HepG2 (cell line): ENCODE measurements at places on chromosomes 7 and 10. TPM values are rescaled to one million over a fixed set of nuclear protein-coding genes. Genes with fewer than 3 reads are reported as not detected.

DNA sequence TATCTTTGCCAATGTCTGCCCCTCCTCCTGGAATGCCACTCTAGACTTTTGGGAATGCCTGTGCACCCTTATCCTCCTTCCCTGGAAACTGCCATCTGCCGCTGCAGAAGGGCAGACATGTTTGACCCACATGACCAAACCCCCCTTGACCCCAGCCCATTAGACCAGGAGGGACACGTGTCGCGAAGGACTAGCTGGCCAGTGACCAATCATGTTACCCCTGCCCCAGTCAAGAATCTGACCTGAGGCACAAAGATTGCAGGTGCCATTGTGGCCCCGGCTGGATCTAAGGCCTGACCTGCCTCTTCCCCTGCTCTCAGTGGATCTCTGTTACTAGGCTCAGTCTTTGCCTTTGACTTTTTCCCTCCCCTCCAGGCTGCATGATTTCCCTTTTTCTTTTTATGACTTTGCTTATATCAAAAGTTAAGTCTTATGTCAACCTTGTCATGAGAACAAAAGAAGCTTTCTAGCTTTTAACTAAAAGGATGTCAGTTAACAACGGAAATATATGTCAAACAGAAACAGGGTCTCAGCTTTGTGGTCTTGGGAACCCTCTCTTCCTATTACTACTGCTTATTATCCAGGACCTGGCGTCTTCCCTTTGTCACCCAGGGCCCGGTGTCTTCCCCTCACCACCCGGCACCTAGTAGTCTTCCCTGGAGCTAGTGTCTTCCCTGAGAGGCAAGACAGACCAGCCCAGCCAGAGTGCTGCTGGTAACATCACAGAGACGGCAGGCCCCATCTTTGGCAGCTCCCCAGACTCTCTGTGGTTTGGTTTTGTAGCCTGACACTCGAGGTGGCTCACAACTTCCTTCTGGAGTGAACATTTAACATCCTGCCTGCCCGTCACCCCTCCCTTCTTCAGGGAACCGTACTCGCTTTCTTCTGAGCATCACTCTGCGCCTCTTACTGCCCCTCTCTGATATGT is 24.4 kb upstream of the PPIF start:
- DNase-seq, result no peak
- no peaks in the 10 kb centered on the region for H3K36me3 ChIP-seq
- H3K27me3 ChIP-seq, result 0 out of 2 replicates have a peak, but pooled peaks cover 3% of the 10 kb centered on the region
- H3K4me3 ChIP-seq, result no peak overlapping the region

GRCh38 chr10:33334805-33335550 is 511 bp upstream of the NRP1 start:
- H3K36me3 ChIP-seq, result no peaks in the 10 kb centered on the region
- H3K4me1 ChIP-seq, result peaks cover 65% of the 10 kb centered on the region
- peaks cover 3% of the 10 kb centered on the region; the same call in 1 of the 2 replicates for H3K27me3 ChIP-seq
- no peak overlapping the region for H3K27ac ChIP-seq
- peak; percentile 36 for DNase-seq

DNA sequence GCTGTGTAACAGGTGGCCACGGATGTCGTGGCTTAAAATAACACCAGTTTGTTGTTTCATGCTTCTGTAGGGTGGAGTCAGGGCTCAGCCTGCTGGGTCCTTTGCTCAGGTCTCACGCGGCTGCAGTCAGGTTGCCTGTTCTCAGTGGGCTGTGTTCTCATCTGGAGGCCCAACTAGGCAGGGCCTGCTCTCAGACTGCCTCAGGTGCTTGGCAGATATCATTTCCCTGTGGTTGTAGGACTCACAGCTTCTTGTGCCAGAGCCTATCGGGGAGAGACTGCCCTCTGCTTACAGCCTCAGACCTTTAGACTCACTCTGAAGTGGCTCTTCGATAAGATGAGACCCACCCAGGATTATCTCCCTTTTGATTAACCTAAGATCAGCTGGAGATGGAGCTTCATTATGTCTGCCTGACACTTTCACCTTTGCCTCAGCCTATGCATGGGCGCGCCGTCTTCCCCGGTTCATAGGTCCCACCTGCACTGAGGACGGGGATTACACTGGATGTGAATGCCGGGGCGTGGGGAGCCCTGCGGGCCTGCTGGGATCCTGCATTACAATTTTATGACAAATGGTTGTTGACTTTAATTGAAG is 55.3 kb downstream of the INPP5A start:
- H3K4me3 ChIP-seq, result no peak overlapping the region
- H3K27ac ChIP-seq, result no peak overlapping the region
- no peaks in the 10 kb centered on the region for H3K36me3 ChIP-seq
- peaks cover 48% of the 10 kb centered on the region for H3K4me1 ChIP-seq
- no peaks in the 10 kb centered on the region for H3K27me3 ChIP-seq

GRCh38 chr7:124643311-124643811 is 122.2 kb downstream of the GPR37 start:
- DNase-seq, result no peak
- H3K36me3 ChIP-seq, result no peaks in the 10 kb centered on the region
- H3K4me3 ChIP-seq, result no peak overlapping the region

DNA sequence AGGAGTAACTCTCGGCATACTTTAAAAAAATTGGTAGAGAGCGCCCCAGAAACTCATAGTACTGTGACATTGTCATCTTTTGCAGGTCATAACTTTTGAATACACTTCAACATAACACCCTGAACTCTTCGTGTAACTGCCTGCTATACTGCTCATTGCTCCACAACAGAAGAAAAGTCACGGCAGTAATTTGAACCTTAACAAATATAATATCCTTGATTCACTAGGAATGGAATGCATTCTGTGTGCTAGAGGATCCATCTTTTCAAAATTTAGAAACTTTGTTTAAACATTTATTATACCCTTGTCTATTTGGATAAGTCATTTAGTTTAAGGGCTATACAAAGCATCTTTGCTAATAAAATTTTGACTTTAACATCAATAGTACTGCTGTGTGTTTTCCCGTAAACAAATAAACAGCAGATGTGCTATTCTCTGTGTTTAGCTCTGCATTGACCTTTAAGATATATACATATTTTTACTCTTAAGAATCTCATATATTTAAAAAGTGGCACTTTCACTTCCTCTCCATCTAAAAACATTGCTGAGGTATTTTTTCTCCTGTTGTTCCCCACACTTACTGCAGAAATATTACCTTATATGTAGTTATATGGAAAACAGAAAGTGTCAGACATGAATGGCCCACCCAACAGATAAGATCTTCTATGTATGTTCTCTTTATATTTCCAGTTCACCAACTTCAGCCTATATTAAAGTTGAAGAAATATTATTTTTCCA is 217.6 kb upstream of the TMEM229A start:
- DNase-seq, result no peak
- H3K4me1 ChIP-seq, result peaks cover 8% of the 10 kb centered on the region
- no peaks in the 10 kb centered on the region for H3K27me3 ChIP-seq
- H3K36me3 ChIP-seq, result no peaks in the 10 kb centered on the region
- H3K27ac ChIP-seq, result no peak overlapping the region

DNA sequence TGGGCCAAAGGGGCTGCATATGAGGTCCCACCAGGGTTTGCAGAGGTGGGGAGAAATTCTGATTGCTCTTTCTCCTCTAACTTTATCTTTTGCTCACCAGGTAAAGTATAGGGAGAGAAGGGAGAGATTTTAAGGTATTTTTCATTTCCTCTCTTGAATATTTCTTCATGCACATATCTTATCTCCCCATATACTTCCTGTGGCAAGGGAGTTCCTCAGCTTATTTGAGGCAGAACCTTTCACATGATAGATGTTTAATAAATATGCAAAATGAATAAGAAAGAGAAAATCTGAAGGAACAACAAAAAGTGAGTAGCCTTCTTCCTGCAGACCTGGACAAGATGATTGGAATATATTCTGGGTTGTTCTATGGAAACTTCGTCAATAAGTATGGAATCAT is 67.4 kb upstream of the PDCD4 start:
- no peaks in the 10 kb centered on the region for H3K36me3 ChIP-seq
- H3K27ac ChIP-seq, result no peak overlapping the region
- H3K4me1 ChIP-seq, result peaks cover 22% of the 10 kb centered on the region
- no peak for DNase-seq
- H3K27me3 ChIP-seq, result no peaks in the 10 kb centered on the region
- no peak overlapping the region for H3K4me3 ChIP-seq

Gene NPTX2
- not detected in 2 replicates for total RNA-seq

Gene GALNT17
- total RNA-seq, result not detected in 2 replicates

Gene C10orf90
- not detected in 2 replicates for total RNA-seq

Gene COL17A1
- not detected in 2 replicates for total RNA-seq

Gene CDK14
- total RNA-seq, result 0.66 and 0.71 TPM in 2 replicates
